ENCODE measurements at places on chromosomes 6 and 20. TPM values are rescaled to one million over a fixed set of nuclear protein-coding genes. Genes with fewer than 3 reads are reported as not detected.

FAM83C gene
- total RNA-seq, result not detected

HS3ST5 gene
- not detected for total RNA-seq

PDYN gene
- not detected for total RNA-seq

TAGAP gene
- 0.07 TPM for total RNA-seq

SPACA1 gene
- not detected for total RNA-seq

MLIP gene
- total RNA-seq, result 6.1 TPM

SUMO4 gene
- total RNA-seq, result not detected

CLDN20 gene
- total RNA-seq, result not detected

GDAP1L1 gene
- total RNA-seq, result not detected

YWHAB gene
- 156 TPM for total RNA-seq

METTL24 gene
- total RNA-seq, result not detected

TSPO2 gene
- not detected for total RNA-seq

OTOR gene
- total RNA-seq, result not detected

CGA gene
- not detected for total RNA-seq

ANGPT4 gene
- not detected for total RNA-seq

FAM209A gene
- not detected for total RNA-seq

PGC gene
- total RNA-seq, result not detected

LY6G6D gene
- total RNA-seq, result not detected

RBM24 gene
- total RNA-seq, result 4.4 TPM

BPIFB4 gene
- total RNA-seq, result not detected

EPB41L1 gene
- 8.2 TPM for total RNA-seq

ABHD16B gene
- not detected for total RNA-seq

ACTL10 gene
- 1.6 TPM for total RNA-seq

VSX1 gene
- total RNA-seq, result not detected

DLK2 gene
- not detected for total RNA-seq

RIN2 gene
- 57.9 TPM for total RNA-seq

ULBP3 gene
- 12.5 TPM for total RNA-seq

LY6G6C gene
- total RNA-seq, result not detected

GFOD1 gene
- 21.1 TPM for total RNA-seq

EDN1 gene
- total RNA-seq, result 224 TPM

TGM3 gene
- total RNA-seq, result not detected

TNF gene
- total RNA-seq, result 0.20 TPM

GSTA2 gene
- not detected for total RNA-seq

GATA5 gene
- not detected for total RNA-seq

COL9A3 gene
- total RNA-seq, result not detected

SRMS gene
- total RNA-seq, result not detected

COL9A1 gene
- total RNA-seq, result not detected

OOEP gene
- total RNA-seq, result not detected

DYNLT2 gene
- total RNA-seq, result 0.74 TPM

GHRH gene
- total RNA-seq, result not detected

PAX1 gene
- not detected for total RNA-seq

ANKRD66 gene
- total RNA-seq, result not detected

CDC25B gene
- 59.7 TPM for total RNA-seq

GRM4 gene
- not detected for total RNA-seq

ZNF165 gene
- 0.49 TPM for total RNA-seq

MLN gene
- not detected for total RNA-seq

SLC35A1 gene
- 10.8 TPM for total RNA-seq

FARS2 gene
- total RNA-seq, result 16.1 TPM

AHI1 gene
- total RNA-seq, result 10.8 TPM

INSM1 gene
- not detected for total RNA-seq

DSP gene
- total RNA-seq, result 4.6 TPM

COL11A2 gene
- 0.07 TPM for total RNA-seq

FAXC gene
- total RNA-seq, result 0.20 TPM

PTK7 gene
- total RNA-seq, result 27.7 TPM

HCK gene
- total RNA-seq, result not detected

KCNS1 gene
- 0.05 TPM for total RNA-seq

FNDC11 gene
- 0.80 TPM for total RNA-seq

RARS2 gene
- 23.6 TPM for total RNA-seq

MYL9 gene
- 30.7 TPM for total RNA-seq

EIF2S2 gene
- total RNA-seq, result 98.2 TPM

All from mammary microvascular endothelial cell (primary cell).